Dermis lymphatic vessel endothelial cell (primary cell): ENCODE measurements at places on chromosomes 6 and 20. TPM values are rescaled to one million over a fixed set of nuclear protein-coding genes. Genes with fewer than 3 reads are reported as not detected.

The UTRN gene
- total RNA-seq = 687 and 831 TPM in 2 replicates

The LAMA4 gene
- total RNA-seq = 525 and 536 TPM in 2 replicates

The NELFCD gene
- total RNA-seq = 49.1 and 60.6 TPM in 2 replicates

The EFCAB8 gene
- under 0.01 and 0.09 TPM in 2 replicates for total RNA-seq

The CEP85L gene
- total RNA-seq = 11.7 and 14.4 TPM in 2 replicates

The KIAA1755 gene
- total RNA-seq = 0.09 and 0.22 TPM in 2 replicates

The SPATS1 gene
- total RNA-seq = 0.09 TPM in 1 of 2 replicates, not detected in the other

The DLL1 gene
- 9.5 and 11.9 TPM in 2 replicates for total RNA-seq

The OR2H1 gene
- not detected in 2 replicates for total RNA-seq

The RRAGD gene
- total RNA-seq = 0.43 and 0.76 TPM in 2 replicates

The PIGU gene
- total RNA-seq = 2.5 and 4.4 TPM in 2 replicates

The SMOC2 gene
- total RNA-seq = not detected in 2 replicates

The ZSCAN16 gene
- 13.4 and 17.2 TPM in 2 replicates for total RNA-seq

The RAB44 gene
- total RNA-seq = not detected in 2 replicates

The WFDC12 gene
- total RNA-seq = not detected in 2 replicates

The ARFGEF3 gene
- total RNA-seq = 1.7 and 2.5 TPM in 2 replicates

The HUS1B gene
- total RNA-seq = 0.54 and 0.69 TPM in 2 replicates

The KCNK16 gene
- not detected in 2 replicates for total RNA-seq

The NEURL2 gene
- total RNA-seq = 2.6 and 3.7 TPM in 2 replicates

The RSPO3 gene
- total RNA-seq = not detected in 2 replicates

The SMPDL3A gene
- 2.4 and 3.1 TPM in 2 replicates for total RNA-seq

The PTPRK gene
- 124 and 133 TPM in 2 replicates for total RNA-seq

The CFB gene
- 0.09 and 0.22 TPM in 2 replicates for total RNA-seq

The LGSN gene
- not detected in 2 replicates for total RNA-seq

The RIN2 gene
- total RNA-seq = 55.9 and 91.2 TPM in 2 replicates

The BTNL2 gene
- not detected in 2 replicates for total RNA-seq

The ADGRF5 gene
- total RNA-seq = 79.2 and 126 TPM in 2 replicates

The GPX5 gene
- total RNA-seq = not detected in 2 replicates

The MATN4 gene
- under 0.01 TPM in 1 of 2 replicates, not detected in the other for total RNA-seq

The ZSCAN23 gene
- 2.5 TPM in 1 of 2 replicates, not detected in the other for total RNA-seq

The CDH4 gene
- total RNA-seq = under 0.01 and 0.11 TPM in 2 replicates

The ENPP5 gene
- total RNA-seq = not detected in 2 replicates

The PCSK2 gene
- not detected in 2 replicates for total RNA-seq

The SLC22A7 gene
- not detected in 2 replicates for total RNA-seq

The ARG1 gene
- total RNA-seq = 0.43 TPM in 1 of 2 replicates, not detected in the other

The TMEM244 gene
- not detected in 2 replicates for total RNA-seq

The ATAT1 gene
- total RNA-seq = 4.0 and 4.6 TPM in 2 replicates

The FNDC1 gene
- 0.09 TPM in 1 of 2 replicates, not detected in the other for total RNA-seq
